ENCODE measurements at places on chromosomes 4 and X. TPM values are rescaled to one million over a fixed set of nuclear protein-coding genes. Genes with fewer than 3 reads are reported as not detected.

Gene SMS
- 64.2 TPM for total RNA-seq

Gene PPP4R3C
- not detected for total RNA-seq

Gene ZMYM3
- 9.4 TPM for total RNA-seq

Gene TACC3
- 3.7 TPM for total RNA-seq

Gene F8A2
- total RNA-seq, result not detected

Gene RNF128
- under 0.01 TPM for total RNA-seq

Gene SPRY1
- 77.8 TPM for total RNA-seq

Gene FDCSP
- total RNA-seq, result not detected

Gene FHIP1A
- 15.1 TPM for total RNA-seq

Gene F8A3
- total RNA-seq, result not detected

Gene F11
- not detected for total RNA-seq

Gene MAGEB6
- total RNA-seq, result not detected

Gene MTTP
- under 0.01 TPM for total RNA-seq

Gene PCDH10
- total RNA-seq, result 0.52 TPM
